EL (cell line): ENCODE measurements at places on chromosomes 11 and 22.

GRCh38 chr11:42179216-42179615 is 719.8 kb upstream of the LRRC4C start:
- no peak for DNase-seq

- DNase-seq: no peak
Measured at GRCh38 chr11:110128161-110128560, 35.0 kb downstream of the ZC3H12C start.

DNA sequence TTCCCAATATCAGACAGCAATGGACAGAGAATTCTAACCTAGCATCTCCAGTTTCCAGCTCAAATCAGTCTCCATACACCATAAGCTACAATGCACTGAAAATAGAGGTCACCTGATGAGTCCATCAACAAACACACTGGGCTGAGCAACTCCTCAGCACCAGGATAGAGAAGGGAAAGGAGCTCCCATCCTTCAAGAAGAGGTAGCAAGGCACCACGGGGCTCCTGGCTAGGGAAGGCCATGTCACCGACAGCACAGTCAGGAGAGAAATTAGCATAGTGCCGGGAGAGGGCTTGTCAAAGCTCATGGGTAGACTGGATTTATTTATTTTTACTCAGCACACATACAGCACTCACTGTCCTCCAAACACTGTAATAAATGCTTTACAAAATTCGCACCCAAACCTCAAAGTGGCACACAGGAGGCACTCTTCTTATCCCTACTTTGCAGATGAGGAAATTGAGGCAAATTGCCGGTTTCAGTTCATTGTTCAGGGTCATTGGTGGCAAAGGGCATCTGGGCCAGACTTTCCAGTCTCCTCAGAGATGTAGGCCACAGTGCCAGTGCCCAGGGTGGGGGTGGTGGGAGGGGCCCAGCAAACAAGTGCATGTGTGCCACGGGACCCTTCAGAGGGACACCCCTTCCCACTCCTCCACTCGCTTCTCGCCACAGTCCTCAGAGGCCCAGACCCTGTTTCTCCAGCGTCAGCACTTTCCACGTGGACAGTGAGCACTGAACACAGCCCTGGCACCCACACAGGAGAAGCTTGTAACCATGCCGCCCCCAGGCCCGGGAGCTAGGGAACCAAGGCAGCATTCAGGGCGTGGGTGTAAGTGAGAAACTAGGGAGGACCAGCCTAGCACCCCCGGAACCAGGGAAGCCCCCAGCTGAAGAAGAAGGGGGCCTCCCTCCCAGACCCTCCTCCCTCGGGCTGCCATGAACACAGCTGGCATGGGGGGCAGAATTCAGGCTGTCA is 1417.4 kb downstream of the TBC1D22A start:
- no peak for DNase-seq

GRCh38 chr11:13126430-13126829 is 117.3 kb downstream of the RASSF10 start:
- DNase-seq: no peak

GRCh38 chr11:108592591-108593213 is 866 bp downstream of the EXPH5 start:
- DNase-seq: peak; percentile 33

DNA sequence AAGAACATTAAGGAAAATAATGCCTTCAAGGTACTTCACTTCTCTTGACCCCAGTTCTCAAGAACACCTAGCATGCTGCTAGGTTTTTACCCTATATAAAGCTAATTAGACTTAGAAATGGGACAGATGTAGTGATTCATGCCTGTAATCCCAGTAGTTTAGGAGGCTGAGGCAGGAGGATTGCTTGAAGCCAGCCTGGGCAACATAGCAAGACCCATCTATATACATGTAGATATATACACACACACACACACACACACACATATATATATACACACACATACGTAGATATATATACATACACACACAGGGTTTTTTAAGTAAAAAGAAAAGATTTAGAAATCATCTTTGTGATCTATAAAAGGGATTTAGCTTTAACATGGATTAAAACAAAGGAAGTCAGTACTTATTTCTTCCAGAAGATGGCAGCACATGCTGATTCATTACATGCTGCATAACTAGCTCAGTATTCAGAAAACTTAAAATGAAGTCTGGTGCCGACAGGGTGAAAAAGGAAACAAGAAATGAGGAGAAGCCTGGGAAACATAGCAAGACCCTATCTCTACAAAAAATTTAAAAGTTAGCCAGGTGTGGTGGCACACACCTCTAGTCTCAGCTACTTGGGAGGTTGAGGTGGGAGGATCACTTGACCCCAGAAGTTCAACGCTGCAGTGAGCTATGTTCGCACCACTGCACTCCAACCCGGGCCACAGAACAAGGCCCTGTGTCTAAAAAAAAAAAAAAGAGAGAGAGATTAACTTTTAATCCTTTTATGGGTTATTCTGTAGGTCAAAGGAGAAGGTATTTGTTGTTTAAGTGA is 28.5 kb upstream of the RBX1 start:
- peak; percentile 63 for DNase-seq

GRCh38 chr22:20992456-20993303 is 9.2 kb downstream of the THAP7 start:
- DNase-seq: no peak

- peak; percentile 86 for DNase-seq
Measured at GRCh38 chr11:119338318-119338890, 2.3 kb downstream of the C1QTNF5 start.

DNA sequence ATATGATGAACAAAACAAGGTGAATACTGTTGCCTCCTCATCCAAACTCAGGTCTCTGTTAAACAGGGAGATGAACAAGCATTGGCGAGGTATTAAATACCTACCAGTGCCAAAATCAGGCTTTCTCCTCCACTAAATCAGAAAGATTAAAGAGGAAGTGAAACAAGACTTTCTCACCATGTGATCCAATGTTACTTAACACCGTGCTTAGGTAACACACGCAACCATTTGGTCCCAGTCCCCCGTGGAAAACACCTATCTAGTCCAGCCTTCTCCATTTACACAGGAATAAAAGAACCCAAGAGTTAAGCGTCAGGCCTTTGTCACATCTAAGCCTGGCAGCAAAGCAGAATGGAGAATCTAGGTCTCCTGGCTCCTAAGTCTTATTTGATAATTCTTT is 34.5 kb downstream of the TENM4 start:
- no peak for DNase-seq

GRCh38 chr11:103682318-103683184 is 353.9 kb upstream of the DDI1 start:
- peak; percentile 63 for DNase-seq

DNA sequence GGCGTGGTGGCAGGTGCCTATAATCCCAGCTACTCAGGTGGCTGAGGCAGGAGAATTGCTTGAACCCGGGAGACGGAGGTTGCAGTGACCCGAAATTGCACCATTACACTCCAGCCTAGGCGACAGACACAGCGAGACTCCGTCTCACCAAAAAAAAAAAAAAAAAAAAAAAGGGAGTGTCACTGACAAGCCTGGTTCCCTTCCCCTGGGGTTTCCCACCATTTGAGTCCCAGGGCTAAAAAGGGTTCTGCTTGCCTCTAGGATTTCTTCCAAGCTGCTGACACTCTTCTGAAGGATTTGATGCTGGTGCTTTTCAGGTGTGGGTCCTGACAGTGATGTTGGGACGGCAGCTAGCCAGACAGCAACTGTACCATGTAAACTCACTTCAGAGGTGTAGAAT is 1.3 kb upstream of the CCDC88B start:
- DNase-seq: no peak

GRCh38 chr11:114236829-114237228 is 59.4 kb upstream of the NNMT start:
- DNase-seq: no peak

DNA sequence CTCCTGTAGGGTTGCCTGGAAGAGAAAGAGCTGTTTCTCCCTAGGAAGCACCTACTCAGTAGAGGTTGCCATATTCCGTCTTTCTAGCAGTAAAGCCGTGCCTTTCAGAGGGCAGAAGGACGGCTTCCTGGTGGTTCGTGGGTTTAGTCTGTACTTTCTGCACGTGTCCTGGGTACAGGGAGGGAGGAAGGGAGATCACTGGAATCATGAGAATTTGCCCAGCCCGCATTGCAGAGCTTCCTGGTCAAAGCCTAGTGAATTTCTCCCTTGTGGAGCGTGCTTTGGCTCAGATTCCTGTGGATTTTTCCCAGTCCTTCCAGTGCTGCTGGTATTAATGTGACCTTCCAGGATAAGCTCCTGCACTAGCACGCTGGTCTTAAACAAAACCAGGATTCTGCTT is 44.9 kb downstream of the GRAMD1B start:
- peak; percentile 73 for DNase-seq

GRCh38 chr11:108474664-108475463 is 7.5 kb upstream of the C11orf65 start:
- DNase-seq: no peak

DNA sequence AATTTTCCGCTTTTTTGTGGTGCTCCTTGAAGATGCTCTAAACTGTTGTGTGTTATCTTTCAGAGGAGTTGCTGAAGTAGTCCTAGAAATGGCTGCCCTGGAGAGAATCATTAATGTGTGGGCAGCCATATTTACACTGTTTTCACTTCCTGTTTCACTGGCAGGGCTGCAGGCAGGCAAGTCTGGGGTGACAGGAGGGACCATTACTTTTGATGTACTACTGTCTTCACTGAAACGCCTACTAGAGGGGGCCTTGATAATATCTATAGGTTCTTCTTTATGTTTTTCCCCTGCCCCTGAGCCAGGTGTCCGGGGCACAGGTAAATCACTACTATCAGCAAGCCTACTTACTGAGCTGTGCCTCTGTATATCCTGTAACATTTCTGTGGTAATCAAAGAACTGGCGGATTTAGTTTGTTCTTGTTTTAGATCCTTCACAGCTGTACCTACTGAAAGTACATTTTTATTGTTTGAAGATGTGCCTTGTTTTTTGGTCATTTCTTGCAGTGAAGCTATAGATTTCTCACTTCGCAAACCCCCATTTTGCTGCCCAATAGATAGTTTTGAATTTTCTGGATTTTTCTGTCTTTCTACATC is 39.7 kb downstream of the ACAT1 start:
- no peak for DNase-seq

GRCh38 chr11:111944651-111945051 is 7.5 kb downstream of the DIXDC1 start:
- DNase-seq: peak; percentile 61

GRCh38 chr11:112470355-112470754 is 209.7 kb upstream of the PLET1 start:
- DNase-seq: peak; percentile 52

GRCh38 chr22:19109198-19110063 is 12.8 kb downstream of the DGCR2 start:
- DNase-seq: peak; percentile 54

GRCh38 chr11:856397-856796 is 13.7 kb downstream of the TSPAN4 start:
- DNase-seq: no peak

DNA sequence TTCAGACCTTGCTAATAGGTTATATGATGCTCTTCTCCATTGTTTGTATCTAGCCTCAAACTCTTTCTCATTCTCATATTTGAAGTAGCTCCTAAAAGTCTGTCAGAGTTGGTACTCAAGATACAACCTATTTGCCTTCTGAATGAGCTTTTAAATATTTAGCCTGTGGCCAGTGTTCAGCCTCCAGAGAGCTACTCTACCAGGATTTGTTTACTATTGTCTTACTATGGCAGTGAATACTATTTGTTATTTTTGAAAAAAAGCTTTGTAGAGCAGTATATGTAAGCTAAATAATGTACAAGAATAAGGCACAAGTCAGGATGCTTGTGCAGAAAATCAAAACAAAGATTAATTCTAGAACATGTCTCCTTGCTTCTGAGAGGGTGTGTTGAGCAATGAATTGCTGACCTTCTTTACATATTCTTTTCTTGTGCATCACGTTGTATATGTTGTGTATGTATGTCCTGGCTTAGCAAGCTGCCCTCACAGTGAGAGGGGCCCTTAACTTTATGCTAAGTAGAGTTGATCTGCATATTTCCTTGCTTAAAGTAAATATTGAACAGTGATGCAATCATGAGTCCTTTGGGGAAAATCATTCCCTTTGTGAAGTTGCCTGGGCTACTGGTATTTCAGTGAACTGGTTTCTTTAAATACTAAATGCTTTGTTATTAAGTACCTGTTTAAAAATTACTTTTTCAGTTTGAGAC is 438.0 kb downstream of the LUZP2 start:
- DNase-seq: no peak

- DNase-seq: peak; percentile 71
Measured at GRCh38 chr11:132898021-132898420, 634.3 kb downstream of the OPCML start.

- DNase-seq: peak; percentile 10
Measured at GRCh38 chr22:27424319-27424718, 377.2 kb downstream of the MN1 start.

- no peak for DNase-seq
Measured at GRCh38 chr11:76115555-76115954, 90.7 kb downstream of the WNT11 start.

- no peak for DNase-seq
Measured at GRCh38 chr22:20763630-20764470, 10.1 kb upstream of the SERPIND1 start.

- DNase-seq: no peak
Measured at GRCh38 chr11:28969832-28970231, 861.6 kb downstream of the METTL15 start.

DNA sequence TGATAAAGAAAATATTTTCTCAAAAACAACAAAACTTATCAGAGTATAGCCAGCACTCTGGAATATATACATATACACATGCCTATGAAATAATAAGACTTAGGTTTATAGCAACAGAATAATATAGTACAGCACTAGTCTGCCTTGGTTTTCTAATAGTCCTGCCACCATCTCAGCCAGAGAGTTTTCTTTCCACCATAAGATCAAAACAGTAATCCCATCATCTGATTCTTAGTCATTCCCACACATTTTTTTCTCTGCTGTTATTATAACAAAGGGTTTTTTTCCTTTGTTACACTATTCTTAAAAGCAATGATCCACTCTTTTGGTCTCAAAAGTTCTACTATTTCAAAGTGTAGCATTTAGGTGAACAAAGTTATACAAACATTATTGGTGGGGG is 15.1 kb downstream of the MTMR2 start:
- no peak for DNase-seq

DNA sequence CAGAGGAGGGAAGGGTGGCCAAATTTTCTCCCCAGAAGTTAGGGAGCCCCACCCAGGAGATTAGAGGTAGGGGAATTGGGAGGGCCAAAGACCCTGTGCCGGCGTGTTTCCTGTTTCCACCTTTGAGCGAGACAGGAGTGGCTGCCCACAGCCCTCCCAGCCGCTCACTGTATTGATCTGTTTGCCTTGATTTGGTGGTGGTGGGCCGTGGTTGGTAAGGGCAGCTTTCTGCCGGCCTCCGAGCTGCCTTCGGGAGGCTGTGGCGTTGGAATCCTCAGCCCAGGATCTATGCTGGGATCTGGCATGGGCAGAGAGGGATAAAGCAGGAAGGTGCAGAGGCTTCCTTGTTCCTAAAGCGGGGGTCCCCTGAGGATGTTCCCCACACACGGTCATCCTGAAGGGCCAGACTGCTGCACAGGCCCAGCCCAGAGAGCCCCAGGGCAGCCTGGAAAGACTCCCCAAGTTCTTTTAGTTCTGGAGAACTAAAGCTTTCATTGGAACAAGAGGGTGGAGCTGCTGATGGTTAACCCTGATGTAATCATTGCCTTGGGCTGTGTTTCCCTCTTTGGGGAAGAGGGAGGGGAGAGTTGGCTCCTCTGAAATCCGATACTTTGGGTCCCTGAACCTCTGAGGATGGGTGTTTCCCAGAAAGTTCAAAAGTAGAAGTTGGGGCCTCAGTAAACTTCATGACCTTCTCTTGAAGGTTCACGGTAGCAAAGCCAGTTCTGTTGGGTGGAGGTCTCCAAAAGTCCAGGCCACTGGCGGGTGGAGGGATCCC is 7.2 kb downstream of the FAM83F start:
- DNase-seq: peak; percentile 29

GRCh38 chr11:122209619-122210366 is 93.8 kb upstream of the BLID start:
- peak; percentile 89 for DNase-seq
